ENCODE measurements at places on chromosomes 13 and 19. TPM values are rescaled to one million over a fixed set of nuclear protein-coding genes. Genes with fewer than 3 reads are reported as not detected.

The ERICH6B gene
- polyA plus RNA-seq, result not detected

The TMEM145 gene
- polyA plus RNA-seq, result 0.61 TPM

The ATP4A gene
- 357 TPM for polyA plus RNA-seq

DNA sequence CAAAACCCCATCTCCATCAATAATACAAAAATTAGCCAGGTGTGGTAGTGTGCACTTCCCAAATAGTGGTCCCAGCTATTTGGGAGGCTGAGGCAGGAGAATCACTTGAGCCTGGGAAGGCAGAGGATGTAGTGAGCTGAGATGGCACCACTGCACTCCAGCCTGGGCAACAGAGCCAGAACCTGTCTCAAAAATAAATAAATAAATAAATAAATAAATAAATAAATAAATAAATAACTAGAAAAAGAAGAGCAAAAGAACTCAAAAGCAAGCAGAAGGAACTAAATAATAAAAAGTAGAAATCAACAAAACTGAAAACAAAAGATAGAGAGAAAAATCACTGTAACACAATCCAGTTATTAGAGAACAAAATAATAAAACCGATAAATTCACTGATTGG, 12.3 kb downstream of the ZNF585A start:
- no peak for DNase-seq
- peaks cover 50% of the 10 kb centered on the region for H3K36me3 ChIP-seq
- H3K4me3 ChIP-seq, result no peak overlapping the region
- no peaks in the 10 kb centered on the region for H3K27me3 ChIP-seq
- H3K4me1 ChIP-seq, result no peaks in the 10 kb centered on the region

DNA sequence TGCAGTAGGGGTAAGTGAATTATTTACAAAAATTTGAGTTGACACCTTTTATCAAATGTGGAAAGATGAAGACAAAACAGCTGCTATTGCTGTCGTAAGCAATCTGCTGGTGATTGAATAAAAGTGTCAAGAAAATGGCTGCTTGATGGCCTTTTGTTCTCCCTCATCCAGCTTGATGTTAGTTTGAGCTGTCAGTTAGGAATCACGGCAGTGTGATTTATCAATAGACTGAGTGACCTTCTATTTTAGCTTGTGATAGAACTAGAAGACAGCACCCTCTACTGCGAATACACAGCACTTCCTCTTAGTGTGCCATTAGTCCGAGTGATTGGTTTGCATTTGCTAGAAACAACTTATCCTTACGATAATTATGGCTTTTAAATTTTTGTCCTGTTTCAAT, 76.3 kb downstream of the MZT1 start:
- H3K27ac ChIP-seq, result no peak overlapping the region
- H3K4me1 ChIP-seq, result no peaks in the 10 kb centered on the region
- DNase-seq, result no peak
- no peaks in the 10 kb centered on the region for H3K27me3 ChIP-seq
- H3K36me3 ChIP-seq, result no peaks in the 10 kb centered on the region

- H3K27me3 ChIP-seq, result no peaks in the 10 kb centered on the region
- no peak for DNase-seq
- H3K4me3 ChIP-seq, result no peak overlapping the region
- no peak overlapping the region for H3K27ac ChIP-seq
These were observed 67.5 kb downstream of the LRCH1 start for GRCh38 chr13:46620471-46620870.

- peaks cover 49% of the 10 kb centered on the region for H3K4me1 ChIP-seq
- H3K27me3 ChIP-seq, result no peaks in the 10 kb centered on the region
- peaks cover 32% of the 10 kb centered on the region for H3K36me3 ChIP-seq
- H3K4me3 ChIP-seq, result peak within 1 kb of the TSS; percentile 89
- H3K27ac ChIP-seq, result peak within 1 kb of the TSS; percentile 100
These were observed at the start of gene CUL4A for GRCh38 chr13:113209336-113209758. Gene CUL4A (plus strand): TSS chr13:113209613. CDS start chr13:113209628, 15 bp downstream.

GRCh38 chr13:45341799-45342500, 967 bp upstream of the TPT1 start:
- no peaks in the 10 kb centered on the region for H3K27me3 ChIP-seq
- peak overlapping the region; percentile 70 for H3K4me3 ChIP-seq
- DNase-seq, result peak; percentile 59
- peak overlapping the region; percentile 100 for H3K27ac ChIP-seq

DNA sequence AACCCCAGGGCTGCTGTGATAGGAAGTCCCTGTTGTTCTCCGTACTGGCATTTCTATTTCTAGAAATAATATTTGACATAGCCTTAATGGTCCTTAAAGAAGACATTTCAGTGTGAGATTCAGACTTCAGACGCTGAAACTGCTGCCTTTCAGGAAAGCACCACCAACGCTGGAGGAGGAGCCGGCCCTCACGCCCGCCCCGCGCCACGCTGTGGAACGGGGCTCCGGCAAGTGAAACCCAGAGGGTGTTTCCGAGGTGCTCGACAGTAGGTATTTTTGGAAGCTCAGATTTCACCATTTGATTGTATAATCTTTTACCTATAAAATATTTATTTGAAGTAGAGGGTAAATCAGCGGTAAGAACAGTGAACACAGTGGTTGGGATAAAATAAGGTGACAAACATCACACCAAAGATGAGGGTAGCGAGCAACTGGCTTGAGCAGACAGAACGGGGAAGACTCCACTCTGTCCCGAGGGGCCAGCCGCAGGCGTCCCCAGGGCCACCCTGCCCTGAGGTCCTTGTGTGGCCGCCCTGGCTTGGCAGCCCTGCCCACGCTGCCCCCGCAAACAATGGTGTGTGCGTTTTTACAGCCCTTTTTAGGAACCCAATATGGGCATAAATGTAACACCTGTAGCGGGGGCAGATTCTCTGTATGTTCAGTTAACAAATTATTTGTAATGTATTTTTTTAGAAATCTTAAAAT, 85.6 kb upstream of the MCF2L start:
- no peak for DNase-seq
- H3K36me3 ChIP-seq, result peaks cover 51% of the 10 kb centered on the region
- no peaks in the 10 kb centered on the region for H3K27me3 ChIP-seq
- no peak overlapping the region for H3K27ac ChIP-seq
- H3K4me3 ChIP-seq, result no peak overlapping the region

GRCh38 chr13:102907016-102907756, 61.4 kb downstream of the ERCC5 start:
- H3K27me3 ChIP-seq, result no peaks in the 10 kb centered on the region
- no peak for DNase-seq
- no peak overlapping the region for H3K4me3 ChIP-seq
- no peaks in the 10 kb centered on the region for H3K4me1 ChIP-seq

- H3K36me3 ChIP-seq, result no peaks in the 10 kb centered on the region
- H3K27ac ChIP-seq, result no peak overlapping the region
- H3K27me3 ChIP-seq, result peaks cover 7% of the 10 kb centered on the region
- no peak for DNase-seq
- no peak overlapping the region for H3K4me3 ChIP-seq
These were observed 4.9 kb downstream of the PLK5 start for GRCh38 chr19:1528596-1529429.

- H3K4me3 ChIP-seq, result no peak overlapping the region
- no peak for DNase-seq
- no peaks in the 10 kb centered on the region for H3K27me3 ChIP-seq
These were observed 286.6 kb downstream of the PCDH20 start for GRCh38 chr13:61128850-61129645.

- H3K4me3 ChIP-seq, result no peak overlapping the region
- no peak overlapping the region for H3K27ac ChIP-seq
- no peaks in the 10 kb centered on the region for H3K27me3 ChIP-seq
- peaks cover 60% of the 10 kb centered on the region for H3K36me3 ChIP-seq
These were observed 23.4 kb downstream of the CNFN start for GRCh38 chr19:42366673-42367072.
